ENCODE measurements at places on chromosomes 3 and 15.

GRCh38 chr15:86865920-86866319, 786.2 kb downstream of the AGBL1 start:
- no peak for DNase-seq

DNA sequence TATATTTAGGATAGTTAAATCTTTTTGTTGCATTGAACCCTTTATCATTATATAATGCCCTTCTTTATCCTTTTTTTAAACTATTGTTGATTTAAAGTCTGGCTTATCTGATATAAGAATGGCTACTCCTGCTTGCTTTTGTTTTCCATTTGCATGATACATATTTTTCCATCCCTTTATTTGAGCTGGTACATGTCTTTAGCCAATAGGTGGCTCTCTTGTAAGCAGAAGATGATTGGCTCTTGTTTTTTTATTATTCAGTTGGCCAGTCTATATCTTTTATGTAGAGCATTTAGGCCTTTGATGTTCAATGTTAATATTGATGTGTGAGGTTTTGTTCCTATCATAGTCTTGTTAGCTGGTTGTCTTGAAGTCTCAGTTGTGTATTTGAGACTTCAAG, 99.5 kb upstream of the MCTP2 start:
- DNase-seq = no peak

DNA sequence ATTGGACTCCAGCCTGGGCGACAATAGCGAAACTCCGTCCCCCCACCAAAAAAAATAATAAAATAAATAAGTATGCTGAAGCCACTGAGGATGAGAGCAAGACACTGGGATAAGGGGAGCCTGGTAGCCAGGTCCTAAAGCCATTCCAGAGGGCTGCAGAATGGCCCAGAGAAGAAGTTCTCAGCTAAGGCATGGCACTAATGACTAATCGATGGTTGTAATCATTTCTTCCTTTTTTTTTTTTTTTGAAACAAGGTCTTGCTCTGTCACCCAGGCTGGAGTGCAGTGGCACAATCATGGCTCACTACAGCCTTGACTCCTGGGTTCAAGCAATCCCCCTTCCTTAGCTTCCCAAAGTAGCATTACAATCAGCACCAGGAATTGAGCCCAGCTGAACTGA, 25.6 kb upstream of the ZNF774 start:
- DNase-seq = no peak

- DNase-seq = peak; percentile 28
Measured at GRCh38 chr3:119642746-119643473, 17.5 kb downstream of the POPDC2 start.

GRCh38 chr15:67134067-67134838, 68.9 kb downstream of the SMAD3 start:
- DNase-seq = peak; percentile 81

GRCh38 chr3:59873576-59874230, 823.9 kb upstream of the CFAP20DC start:
- DNase-seq = no peak

GRCh38 chr15:90232196-90232595, 1.5 kb downstream of the CIB1 start:
- DNase-seq = no peak

DNA sequence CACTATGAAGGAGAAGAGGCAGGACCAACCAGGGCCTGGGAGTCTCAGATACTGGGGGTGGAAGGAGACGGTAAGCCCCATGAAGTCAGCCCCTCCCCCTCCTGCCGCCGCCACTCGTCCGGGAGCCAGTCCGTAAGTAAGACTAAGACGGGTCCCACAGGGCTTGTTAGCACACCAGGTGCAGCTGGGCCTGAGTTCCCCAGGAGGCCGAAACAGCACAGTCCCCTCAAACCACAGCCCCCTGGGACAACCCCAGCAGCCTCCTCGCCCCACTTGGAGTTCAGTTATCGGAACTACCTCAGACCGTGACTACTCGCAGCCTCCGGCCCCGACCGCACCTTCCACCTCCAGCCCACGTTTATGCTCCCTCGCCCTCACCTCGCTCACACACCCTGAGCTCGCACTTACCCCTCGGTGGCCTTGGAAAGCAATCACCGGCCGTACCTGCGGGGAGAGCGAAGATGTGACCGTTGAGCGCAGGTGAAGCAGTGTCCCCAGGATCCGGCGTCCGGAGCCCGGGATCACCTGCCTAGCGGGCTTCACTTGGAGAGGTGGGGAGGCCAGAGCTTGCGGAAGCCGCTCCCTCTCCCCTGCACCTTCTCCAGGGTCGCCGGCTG, 557 bp downstream of the ELL3 start:
- DNase-seq = no peak

GRCh38 chr15:86645925-86646500, 566.3 kb downstream of the AGBL1 start:
- no peak for DNase-seq

DNA sequence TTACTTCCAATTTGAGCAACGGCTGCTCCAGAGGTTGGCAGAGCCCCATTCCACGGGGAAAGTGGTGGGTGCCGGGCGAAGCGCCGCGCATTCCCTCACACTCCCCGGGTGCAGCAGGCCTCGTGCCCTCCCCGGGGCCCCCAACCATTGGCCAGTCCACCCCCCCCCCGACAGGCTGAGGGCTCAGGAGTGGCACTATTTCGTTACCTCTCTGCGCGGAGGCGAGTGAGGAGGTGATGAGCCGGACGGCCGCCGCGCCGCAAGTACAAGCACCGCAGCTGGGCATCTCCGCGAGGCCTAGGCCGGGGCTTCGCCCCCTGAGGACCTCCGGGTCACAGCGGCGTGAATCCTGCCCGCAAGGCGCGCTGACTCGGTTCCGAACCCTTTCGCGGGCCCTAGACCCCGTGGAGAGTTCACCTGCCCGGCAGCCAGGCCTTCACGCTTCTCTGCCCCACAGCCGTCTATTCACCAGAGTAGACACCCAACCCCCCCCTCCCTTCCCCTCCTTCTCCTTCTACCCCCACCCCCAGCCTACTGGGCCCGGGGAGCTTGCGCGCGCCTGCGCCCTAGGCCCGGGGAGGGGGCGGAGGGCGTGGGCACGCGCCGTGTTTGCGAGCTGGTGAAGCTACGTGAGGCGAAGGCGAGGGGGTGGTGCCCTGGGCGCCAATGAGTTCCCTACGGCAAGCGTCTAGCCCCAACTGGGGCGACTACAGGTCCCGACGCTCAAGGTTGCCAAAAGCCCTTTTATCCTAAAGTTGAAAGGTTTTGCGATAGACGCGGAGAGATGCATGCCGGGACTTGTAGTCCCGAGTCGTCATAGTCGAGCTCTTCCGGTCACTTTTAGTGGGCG, at the start of gene CLPX:
Gene CLPX, minus strand, starts transcription at position 475 of the 850 bp plus-strand sequence. Its CDS starts 189 bp downstream, at position 286.
- peak; percentile 92 for DNase-seq

GRCh38 chr3:141291559-141292355, 60.1 kb downstream of the PXYLP1 start:
- DNase-seq = no peak

- no peak for DNase-seq
Measured at GRCh38 chr3:103052236-103052830, 617.5 kb downstream of the ZPLD1 start.

GRCh38 chr3:95586754-95587153, 1227.6 kb upstream of the EPHA6 start:
- no peak for DNase-seq

Data from activated CD4-positive, alpha-beta T cell treated with anti-CD3 and anti-CD28 coated beads, Interleukin-2, Interleukin-4, amounts not matched to agents 100 ng/mL and 50 ng/mL, durations not matched to agents 16 hours and 8 hours (primary cell).